ENCODE measurements at places on chromosomes 11 and 22. TPM values are rescaled to one million over a fixed set of nuclear protein-coding genes. Genes with fewer than 3 reads are reported as not detected.

DGKZ gene
- 87.6 TPM for total RNA-seq

- no peak for DNase-seq
These were observed 44.5 kb downstream of the CD44 start for GRCh38 chr11:35183326-35183925.

DNA sequence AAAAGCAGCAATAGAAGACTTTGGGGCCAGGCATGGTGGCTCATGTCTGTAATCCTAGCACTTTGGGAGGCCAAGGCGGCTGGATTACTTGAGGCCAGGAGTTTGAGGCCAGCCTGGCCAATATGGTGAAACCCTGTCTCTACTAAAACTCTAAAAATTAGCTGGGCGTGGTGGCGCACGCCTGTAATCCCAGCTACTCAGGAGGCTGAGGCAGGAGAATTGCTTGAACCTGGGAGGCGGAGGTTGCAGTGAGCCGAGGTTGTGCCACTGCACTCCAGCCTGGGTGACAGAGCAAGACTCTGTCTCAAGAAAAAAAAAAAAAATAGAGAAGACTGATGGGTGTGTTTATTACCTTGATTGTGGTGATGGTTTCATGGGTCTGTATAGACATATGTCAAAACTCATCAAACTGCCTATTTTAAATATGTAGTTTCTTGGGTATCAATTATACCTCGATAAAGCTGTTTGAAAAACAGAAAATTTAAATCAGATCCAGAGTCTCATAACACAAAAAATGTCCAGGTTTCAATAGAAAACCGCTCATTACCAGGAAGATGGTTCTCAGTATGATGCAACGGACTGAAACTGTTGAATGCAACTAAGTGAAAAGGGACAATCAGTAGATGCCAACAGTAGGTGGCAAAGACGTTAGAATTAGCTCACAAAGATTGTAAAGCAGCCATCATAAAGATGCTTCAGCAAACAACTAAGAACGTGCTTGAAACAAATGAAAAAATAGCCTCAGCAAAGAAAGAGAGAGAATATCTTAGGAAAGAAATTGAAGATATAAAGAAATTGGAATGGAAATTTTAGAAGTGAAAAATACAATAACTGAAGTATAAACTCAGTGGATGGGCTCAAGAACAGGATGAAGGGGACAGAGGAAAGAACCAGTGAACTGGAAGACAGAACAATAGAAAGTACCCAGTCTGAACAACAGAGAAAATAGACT, 33.1 kb upstream of the SEPTIN5 start:
- DNase-seq, result no peak

GRCh38 chr11:132402071-132402684, 1031.8 kb downstream of the NTM start:
- DNase-seq, result peak; percentile 14

DNA sequence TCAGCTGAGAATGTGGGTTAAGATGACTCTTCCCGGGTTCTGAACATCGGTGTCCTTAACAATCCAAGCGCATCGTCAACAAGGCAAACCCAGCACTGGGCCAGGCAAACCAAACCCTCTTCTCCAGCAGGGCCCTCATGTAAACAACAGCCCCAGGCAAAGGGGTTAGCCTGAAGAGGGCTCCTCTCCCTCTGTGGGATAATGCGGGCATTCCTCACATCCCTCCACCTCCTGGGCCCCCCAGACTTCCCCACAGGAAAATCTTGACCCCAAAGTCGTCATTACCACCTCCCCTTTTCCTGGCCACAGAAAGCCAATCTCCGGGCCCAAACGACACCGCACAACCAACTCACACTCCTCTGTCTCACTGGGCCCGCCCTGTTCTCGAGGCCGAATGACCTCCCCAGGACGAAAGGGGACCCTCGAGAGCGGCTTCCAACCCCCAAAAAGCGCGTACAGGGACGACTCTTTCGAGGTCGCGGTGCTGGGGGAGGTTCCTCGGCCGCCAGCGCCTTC, 566 bp downstream of the DDB1 start:
- peak; percentile 27 for DNase-seq

- no peak for DNase-seq
These were observed 2.9 kb downstream of the POU2AF3 start for GRCh38 chr11:111301004-111301841.
